ENCODE measurements at places on chromosomes 16 and 17.

- no peak for DNase-seq
Measured at GRCh38 chr17:10349403-10349802, 23.4 kb downstream of the MYH13 start.

- DNase-seq = no peak
Measured at GRCh38 chr17:28986714-28987655, 18.8 kb downstream of the SEZ6 start.

DNA sequence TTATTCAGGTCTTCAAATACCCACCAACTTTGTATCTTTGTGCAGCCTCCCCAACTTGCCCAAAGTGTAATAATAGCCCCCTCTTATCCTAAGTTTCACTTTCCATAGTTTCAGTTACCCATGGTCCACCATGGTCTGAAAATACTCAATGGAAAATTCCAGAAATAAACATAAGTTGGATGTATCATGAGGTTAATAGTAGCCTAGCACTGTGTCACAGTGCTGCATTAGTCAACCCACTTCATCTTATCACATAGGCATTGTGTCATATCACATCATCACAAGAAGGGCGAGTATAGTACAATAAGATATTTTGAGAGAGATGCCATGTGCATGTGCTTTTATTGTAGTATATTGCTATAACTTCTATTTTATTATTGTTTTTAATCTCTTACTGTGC lies 21.9 kb downstream of the OMG start:
- DNase-seq = no peak

- no peak for DNase-seq
Measured at GRCh38 chr17:52191491-52191890, 33.0 kb upstream of the CA10 start.

DNA sequence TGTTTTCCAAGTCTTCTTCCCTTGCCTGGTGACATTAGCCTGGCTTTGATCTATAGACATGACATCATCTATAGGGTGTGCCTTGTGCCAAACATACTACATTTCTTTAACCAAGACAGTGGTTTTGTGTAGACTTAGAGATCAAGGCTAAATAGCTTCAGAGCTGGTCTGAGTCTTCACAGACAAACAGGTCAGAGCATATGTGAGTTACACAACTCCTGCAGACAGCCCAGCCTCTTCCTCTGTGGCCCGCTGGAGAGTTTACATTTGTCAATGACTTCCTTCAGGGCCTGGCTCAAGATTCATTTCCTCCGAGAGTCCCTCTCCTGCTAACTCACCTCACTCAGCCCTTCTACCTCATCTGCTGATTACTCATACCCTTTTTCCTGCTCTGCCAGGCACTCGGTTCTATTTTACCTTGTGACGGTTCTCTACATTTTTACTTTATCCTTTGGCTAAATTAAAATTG lies 73.1 kb upstream of the TANC2 start:
- DNase-seq = no peak

GRCh38 chr17:78532311-78532710 lies 44.9 kb downstream of the DNAH17 start:
- no peak for DNase-seq

GRCh38 chr16:29820271-29820701 lies at the start of gene MVP:
Gene MVP (plus strand): TSS chr16:29820462. CDS start chr16:29830550, 10,088 bp downstream.
- no peak for DNase-seq

DNA sequence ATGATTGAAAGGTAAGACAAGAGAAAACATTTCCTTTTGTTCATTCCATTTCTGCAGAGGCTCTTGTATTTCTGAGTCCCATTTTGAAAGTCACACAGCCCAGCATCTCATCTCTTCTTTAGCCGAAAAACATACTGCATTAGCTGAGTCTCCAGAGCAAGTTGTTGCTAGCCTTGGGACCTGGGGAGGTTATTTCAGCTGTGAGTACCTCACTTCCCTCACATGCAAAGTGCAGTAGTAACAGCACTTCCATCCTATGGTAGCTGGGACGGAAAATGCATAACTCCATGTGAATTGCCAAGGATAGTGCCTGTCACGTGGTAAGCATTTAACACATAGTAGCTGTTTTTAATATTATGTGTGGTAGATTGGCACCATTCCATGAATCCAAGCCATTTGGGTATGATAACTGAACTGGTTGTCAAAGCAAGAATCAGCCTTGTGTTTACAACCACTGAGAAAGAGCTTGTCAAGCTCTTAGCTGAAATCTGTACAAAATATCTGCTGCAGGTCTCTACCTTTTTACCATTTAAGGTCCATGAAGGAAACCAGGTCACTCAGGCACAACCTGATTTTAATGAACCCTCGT lies 345.7 kb downstream of the CDH13 start:
- DNase-seq = no peak

GRCh38 chr16:81581107-81581506 lies 136.5 kb downstream of the CMIP start:
- no peak for DNase-seq

Data from NCI-H526 treated with DMSO at 0.1 percent for 48 hours (cell line).